ENCODE measurements at places on chromosomes 6 and 20. TPM values are rescaled to one million over a fixed set of nuclear protein-coding genes. Genes with fewer than 3 reads are reported as not detected.

Gene SIRPG
- total RNA-seq: not detected

Gene BMP2
- 0.15 TPM for total RNA-seq

Gene HUS1B
- total RNA-seq: 0.76 TPM

Gene EPHA7
- total RNA-seq: not detected

Gene TULP1
- not detected for total RNA-seq

Gene TMEM74B
- total RNA-seq: 25.7 TPM

Gene CGA
- not detected for total RNA-seq

Gene C6orf163
- total RNA-seq: 1.5 TPM

Gene FOXC1
- total RNA-seq: 40.7 TPM

Gene OPRM1
- not detected for total RNA-seq

Gene LPA
- total RNA-seq: not detected

Gene TOX2
- 39.6 TPM for total RNA-seq

Gene DCDC2
- 0.17 TPM for total RNA-seq

Gene ACTL10
- 0.22 TPM for total RNA-seq

Gene PTCRA
- not detected for total RNA-seq

Gene MYL9
- 49.3 TPM for total RNA-seq

Gene HCRTR2
- not detected for total RNA-seq

Gene LY6G5B
- total RNA-seq: 15.4 TPM

Gene CLIC1
- total RNA-seq: 432 TPM

Gene CRISP1
- total RNA-seq: not detected

Gene MAS1
- total RNA-seq: not detected

Gene RAET1E
- total RNA-seq: 3.9 TPM

Gene SLC22A16
- total RNA-seq: not detected

Gene TMEM244
- total RNA-seq: not detected

Gene TFAP2D
- not detected for total RNA-seq

Gene SEMG1
- total RNA-seq: not detected

Gene PCMTD2
- 44.7 TPM for total RNA-seq

Gene PRRT1
- total RNA-seq: 6.1 TPM

Gene ATXN1
- total RNA-seq: 21.0 TPM

Gene IRF4
- total RNA-seq: 1.2 TPM

Gene CDC25B
- total RNA-seq: 223 TPM

Gene DLK2
- total RNA-seq: 1.6 TPM

Gene TBXT
- not detected for total RNA-seq

Gene ELOVL5
- 85.3 TPM for total RNA-seq

Gene GPANK1
- total RNA-seq: 14.8 TPM

Gene TBC1D22B
- total RNA-seq: 9.1 TPM

Gene EYS
- total RNA-seq: not detected

Gene MAK
- total RNA-seq: 0.22 TPM

Gene OR2B2
- total RNA-seq: not detected

Gene SLC17A1
- total RNA-seq: not detected

Gene MYLK2
- total RNA-seq: 0.34 TPM

Gene SIRPD
- total RNA-seq: not detected

Gene GPX5
- not detected for total RNA-seq

Gene CTNNBL1
- 55.4 TPM for total RNA-seq

Gene PNPLA1
- total RNA-seq: 0.10 TPM

Gene MAN1A1
- total RNA-seq: 46.0 TPM

Gene PKIB
- 24.0 TPM for total RNA-seq

Gene RHAG
- 0.57 TPM for total RNA-seq

Gene TCP11
- not detected for total RNA-seq

Gene E2F1
- 30.9 TPM for total RNA-seq

Gene PSORS1C1
- total RNA-seq: 9.8 TPM

Gene ABHD16A
- total RNA-seq: 32.4 TPM

Gene PRDM1
- 3.4 TPM for total RNA-seq

Gene AKAP12
- 1,220 TPM for total RNA-seq

Gene CDH4
- not detected for total RNA-seq

Gene MEP1A
- total RNA-seq: not detected

Gene UBR2
- total RNA-seq: 20.5 TPM

Gene HLA-DQB1
- total RNA-seq: 2.1 TPM

Gene ADTRP
- 0.86 TPM for total RNA-seq

Data from HCT116 (cell line).